Stimulated activated CD8-positive, alpha-beta memory T cell treated with anti-CD3 and anti-CD28 coated beads, Interleukin-15, amount 100 ng/mL, for 48 hours (primary cell): ENCODE measurements at places on chromosomes 4 and X.

DNA sequence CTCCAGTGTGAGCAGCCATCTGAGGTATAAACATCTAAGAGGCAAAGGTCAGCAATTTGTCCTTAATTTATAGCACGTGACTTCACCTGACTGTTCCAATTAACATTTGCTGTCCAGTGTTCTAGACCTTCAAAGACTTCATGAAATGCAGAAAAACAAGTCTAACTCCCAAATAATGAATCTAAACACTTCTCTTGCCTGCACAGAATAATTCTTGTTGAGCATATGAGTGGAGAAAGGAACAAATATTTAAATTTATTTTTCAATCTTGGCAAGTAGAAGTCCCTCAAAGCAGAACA lies 12.0 kb downstream of the RFC1 start:
- no peak for DNase-seq

- DNase-seq = no peak
These were observed 132.2 kb upstream of the FAM47B start for GRCh38 chrX:34810364-34810763.

DNA sequence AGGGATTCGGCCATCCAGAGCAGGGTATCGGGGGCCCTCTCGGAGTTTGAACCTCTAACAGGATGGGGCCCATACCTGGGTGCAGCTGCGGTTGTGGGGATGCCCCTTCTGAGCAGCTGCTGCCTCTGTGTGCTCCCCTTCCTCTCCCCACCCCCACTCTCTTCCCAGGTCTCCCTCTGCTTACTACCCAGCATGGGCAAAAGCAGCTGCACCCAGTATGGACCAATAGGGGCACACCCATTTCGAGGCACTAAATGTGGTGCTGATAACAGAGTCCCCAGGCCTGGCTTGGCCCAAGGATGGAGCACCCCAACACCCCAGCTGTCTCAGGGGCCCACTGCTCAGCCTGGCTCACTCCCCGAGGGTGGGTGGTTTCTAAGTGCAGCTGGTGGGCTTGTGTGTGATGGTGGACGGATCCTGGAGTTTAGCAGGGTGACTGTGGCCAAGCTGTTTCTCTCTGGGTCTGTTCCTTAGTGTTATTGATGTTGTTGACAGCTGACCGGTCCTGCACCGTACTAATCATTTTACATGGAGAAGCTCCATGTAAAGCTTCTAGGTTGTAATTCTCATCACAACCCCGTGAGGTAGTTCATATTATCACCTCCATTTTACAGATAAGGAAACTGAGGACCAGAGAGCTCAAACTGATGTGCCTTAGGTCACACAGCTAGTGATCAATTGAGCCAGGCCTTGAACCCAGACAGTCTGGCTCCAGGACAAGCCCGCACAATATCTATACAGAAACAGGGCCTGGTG lies 13.1 kb upstream of the KIAA0232 start:
- no peak for DNase-seq

GRCh38 chrX:34147345-34147744 lies 15.2 kb upstream of the FAM47A start:
- no peak for DNase-seq

- DNase-seq = no peak
These were observed 16.2 kb downstream of the AFF1 start for GRCh38 chr4:86950831-86951525.

DNA sequence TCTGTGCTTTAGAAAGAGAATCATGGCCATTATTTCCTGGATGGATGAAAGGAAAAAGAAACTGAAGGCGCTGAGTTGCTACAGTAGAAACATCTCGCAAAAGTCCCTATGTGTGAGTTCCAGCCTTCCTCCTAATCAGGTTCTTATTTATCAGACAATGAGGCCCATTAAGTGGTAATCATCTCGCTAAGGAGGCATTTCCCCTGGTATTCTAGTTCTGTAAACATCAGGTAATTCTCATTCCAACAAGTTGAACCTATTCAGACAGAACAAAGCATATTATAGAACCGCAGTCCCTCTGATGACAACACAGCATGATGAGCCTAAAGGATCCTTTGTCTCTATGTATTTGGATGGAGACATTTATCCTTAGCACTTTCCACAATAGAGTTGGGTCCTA lies 205.7 kb upstream of the MAOA start:
- no peak for DNase-seq

DNA sequence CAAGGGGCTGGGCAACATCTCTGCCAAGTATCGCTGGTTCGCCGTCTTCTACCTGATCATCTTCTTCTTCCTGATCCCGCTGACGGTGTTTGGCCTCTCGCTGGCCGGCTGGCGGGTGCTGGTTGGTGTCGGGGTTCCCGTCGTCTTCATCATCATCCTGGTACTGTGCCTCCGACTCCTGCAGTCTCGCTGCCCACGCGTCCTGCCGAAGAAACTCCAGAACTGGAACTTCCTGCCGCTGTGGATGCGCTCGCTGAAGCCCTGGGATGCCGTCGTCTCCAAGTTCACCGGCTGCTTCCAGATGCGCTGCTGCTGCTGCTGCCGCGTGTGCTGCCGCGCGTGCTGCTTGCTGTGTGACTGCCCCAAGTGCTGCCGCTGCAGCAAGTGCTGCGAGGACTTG lies 20.6 kb downstream of the SLC34A2 start:
- DNase-seq = no peak

DNA sequence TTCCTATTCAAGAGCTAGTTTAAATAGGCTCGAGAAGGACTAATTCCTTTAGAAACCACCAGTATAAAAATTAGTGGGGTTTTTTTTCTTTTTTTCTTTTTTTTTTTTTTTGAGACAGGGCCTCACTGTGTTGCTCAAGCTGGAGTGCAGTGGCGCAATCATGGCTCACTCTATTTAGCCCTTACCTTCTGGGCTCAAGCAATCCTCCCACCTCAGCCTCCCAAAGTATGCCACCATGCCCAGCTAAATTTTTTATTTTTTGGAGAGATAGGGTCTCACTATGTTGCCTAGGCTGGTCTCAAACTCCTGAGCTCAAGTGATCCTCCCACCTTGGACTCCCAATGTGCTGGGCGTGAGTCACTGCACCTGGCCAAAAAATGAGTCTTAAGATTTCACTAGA lies 52.8 kb downstream of the APOO start:
- DNase-seq = no peak

DNA sequence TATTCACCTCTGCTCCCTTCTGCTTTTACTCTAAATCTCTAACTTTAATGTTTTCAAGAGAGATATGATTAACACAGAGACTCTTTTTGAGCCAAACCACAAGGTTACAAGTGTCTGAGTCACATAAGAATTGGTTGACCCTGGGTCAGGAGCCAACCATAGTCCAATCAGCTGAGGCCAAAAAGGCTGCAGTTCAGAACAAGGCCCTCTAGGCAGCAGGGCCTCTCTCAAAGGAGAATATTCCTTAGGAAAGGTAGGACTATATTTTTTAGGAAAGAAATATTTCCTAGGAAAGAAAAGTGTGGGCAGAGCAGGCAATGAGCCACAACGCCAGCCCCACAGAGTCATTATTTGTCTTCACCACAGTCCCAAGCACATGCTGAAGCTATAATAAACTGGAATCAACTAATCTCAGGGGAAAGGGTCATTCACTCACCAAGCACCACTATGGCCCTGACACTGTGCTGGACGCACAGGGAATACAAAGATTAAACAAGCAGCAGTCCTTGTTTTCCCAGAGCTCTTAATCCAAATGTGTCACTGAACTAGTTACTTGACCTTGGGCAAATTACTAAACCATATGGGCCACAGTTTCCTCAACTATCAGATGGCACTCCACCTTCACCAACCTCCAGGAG lies 2.2 kb downstream of the ATP8A1 start:
- no peak for DNase-seq

DNA sequence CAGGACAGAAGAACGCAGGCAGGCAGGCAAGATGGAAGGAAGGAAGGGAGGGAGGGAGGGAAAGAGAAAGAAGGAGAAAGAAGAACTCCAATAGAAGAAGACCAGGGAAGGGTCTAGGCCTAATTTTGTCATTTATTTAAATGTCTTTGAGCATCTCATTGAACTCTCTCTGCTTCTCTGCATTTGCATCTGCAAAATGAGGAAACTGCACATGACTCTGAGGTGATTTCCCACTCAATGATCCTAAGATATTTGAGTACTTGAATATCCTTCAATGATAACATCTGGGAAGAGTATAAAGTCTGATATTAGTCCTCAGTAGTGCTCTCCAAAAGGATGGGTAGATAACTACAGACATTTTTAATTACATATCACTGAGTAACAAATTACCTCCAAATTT lies 33.1 kb upstream of the RBPJ start:
- DNase-seq = no peak

DNA sequence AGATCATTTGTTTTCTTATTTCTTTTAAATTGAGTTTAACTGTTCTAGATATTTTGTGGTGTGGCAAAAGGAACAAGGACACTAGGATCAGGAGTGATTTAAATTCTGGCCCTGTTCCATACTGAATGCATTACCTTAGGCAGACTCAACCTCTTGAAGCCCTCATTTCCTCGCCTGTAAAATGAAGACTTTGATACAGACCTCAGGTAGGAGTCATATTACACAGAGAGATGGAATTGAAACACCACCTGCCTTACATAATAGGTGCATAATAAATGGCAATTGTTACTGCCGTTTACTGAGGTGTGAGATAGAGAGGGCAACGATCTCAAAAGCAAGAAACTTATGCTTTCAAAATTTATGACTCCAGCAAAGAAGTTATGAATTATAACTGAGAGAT lies 28.2 kb upstream of the RASSF6 start:
- no peak for DNase-seq

GRCh38 chrX:107747596-107748161 lies 27.9 kb downstream of the TSC22D3 start:
- no peak for DNase-seq
